ENCODE measurements at places on chromosomes 7 and 10.

DNA sequence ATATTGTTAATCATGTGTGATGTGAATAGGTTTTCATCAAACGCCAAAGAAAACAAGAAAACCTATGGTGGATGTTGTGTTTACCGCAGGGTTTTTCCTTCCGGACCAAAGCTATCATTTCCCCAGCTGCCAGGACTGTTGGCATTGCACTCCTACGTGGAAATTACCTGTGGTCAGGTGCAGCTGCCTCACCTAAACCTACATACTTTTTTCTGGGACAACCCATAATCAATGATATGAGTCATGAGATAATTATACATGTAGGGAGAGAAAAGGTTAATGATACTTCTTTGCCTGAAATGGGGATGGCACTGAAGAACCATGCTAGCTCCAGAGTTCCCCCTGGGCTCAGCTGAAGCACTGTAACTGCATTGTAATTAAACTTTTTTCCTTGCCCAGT lies 223.6 kb upstream of the SEMA3E start:
- DNase-seq: no peak

GRCh38 chr7:5215313-5215712 lies 25.3 kb downstream of the WIPI2 start:
- DNase-seq: no peak

DNA sequence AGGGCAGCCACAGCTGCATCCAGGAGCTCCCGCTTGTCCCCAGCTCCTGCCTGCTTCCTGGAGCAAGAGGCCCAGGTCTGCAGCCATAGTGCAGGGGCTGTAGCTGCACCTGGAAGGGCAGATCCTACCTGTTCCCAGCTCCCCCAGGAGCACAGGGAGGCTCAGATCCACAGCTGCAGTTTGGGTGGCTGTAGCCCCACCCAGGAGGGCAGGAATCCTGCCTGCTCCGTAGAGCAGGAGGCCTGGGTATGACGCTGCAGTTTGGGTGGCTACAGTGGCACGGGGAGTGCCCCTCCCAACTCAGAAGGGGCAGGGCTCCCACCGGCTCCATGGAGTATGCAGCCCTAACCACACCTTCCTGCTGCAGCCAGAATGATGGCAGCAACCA lies 26.7 kb upstream of the CDCA7L start:
- DNase-seq: no peak

DNA sequence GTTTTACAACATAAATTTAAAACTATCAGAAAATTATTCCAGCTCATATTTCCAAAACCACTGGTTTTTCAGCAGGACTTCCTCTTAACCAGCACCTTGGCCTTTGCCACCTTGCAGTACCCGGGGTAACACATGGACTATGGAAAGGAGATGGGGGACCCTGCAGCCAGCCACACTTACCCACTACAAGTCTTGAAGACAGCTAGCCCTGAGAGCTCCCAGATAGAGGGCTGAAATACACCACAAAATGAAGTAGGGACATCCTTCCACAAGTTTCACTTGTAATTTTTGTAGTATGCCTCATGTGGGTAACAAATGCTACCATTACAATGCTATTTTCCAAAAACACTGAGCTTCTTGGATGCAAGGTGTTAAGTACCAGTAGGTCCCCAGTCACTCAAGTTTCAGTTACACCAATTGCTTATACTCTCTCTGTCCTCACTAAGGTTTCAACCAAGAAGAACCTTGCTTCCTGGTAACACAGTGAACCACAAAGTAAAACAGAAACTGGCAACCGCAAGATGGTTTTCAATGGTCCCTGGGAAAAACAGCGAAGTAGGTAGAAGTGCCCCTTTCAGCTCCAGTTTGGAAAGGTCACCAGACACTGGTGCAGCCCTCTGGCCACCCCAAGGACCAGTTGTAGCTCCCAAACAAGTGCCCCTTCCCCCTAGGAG lies 110.9 kb downstream of the SGMS1 start:
- DNase-seq: no peak

GRCh38 chr10:61081301-61081700 lies 137.3 kb upstream of the RHOBTB1 start:
- peak; percentile 2 for DNase-seq

- no peak for DNase-seq
Observed at GRCh38 chr7:102925976-102926782, 13.4 kb downstream of the LRRC17 start.

- no peak for DNase-seq
Observed at GRCh38 chr7:137838706-137839315, 8.0 kb downstream of the DGKI start.

DNA sequence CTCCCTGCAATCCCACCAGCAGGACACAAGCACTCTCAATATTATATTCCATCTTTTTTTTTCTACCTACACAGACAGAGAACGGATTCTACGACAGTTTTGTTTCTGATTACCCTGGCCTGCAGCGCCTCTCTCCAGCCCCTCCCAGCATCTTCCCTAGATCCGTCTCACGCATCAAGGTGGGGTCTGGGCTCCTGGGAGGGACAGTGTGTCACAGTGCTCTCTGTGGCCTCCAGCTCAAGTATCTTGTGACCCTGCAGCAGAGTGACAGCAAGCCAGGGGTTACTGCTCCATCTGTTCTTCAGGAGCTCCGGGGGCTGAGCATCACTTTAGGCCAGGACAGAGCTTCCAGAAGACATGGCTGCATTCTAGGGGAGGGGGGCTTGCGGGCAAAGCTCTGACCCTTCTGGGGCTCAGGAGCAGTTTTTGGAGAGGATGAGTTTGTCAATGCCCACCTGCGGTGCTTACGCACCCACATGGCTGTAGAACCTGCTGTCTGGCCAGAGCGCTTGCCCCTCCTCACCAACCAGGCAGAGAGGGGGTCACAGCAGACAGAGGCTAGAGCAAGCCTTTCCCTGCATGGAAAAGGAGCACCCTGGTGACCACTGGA lies 22.6 kb downstream of the MYO1G start:
- DNase-seq: no peak

DNA sequence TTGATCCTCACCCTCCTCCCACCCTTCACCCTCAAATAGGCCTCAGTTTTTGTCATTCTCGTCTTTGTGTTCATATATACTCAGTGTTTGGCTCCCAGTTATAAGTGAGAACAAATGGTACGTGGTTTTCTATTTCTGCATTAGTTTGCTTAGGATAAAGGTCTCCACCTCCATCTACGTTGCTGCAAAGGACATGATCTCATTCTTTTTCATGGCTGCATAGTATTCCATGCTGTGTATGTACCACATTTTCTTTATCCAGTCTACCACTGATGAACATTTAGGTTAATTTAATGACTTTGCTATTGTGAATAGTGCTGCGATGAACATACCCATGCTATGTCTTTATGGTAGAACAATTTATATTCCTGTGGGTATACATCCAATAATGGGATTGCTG lies 91.2 kb downstream of the PLPP4 start:
- no peak for DNase-seq

DNA sequence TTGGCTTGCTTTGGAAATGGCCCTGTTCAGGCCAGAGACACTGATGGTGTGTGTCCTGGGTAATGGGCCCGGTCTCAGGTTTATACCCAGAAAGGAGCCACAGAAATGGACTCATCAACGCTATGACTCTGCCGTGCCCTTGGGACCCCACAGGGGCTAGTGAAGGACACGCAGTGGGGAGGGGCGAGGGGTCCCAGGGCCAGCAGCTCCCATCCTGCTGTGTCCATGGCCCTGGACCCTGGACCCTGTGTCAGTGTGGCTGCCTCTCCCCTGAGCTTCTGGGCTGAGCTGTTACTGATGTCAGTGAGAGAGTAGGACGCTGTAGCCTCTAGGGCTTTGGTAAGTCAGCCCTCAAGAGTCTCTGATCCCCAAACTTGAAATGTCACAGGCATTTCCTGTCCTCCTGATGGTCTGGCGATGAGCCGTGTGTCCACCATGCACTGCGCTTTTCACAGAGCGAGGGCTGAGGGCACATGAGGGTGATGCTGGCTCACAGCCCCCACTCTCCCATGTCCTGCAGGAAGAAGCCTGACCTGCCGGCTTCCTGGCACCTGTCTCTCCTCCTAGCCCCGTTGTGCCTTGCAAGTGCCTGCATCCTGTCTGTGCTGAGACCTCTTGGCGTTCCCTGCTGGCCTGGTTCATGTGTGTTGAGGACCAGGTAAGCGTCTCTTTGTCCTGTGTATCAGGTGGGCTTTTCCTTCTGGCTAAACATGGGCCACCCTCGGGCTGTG lies 4.4 kb downstream of the ZNF316 start:
- DNase-seq: no peak

DNA sequence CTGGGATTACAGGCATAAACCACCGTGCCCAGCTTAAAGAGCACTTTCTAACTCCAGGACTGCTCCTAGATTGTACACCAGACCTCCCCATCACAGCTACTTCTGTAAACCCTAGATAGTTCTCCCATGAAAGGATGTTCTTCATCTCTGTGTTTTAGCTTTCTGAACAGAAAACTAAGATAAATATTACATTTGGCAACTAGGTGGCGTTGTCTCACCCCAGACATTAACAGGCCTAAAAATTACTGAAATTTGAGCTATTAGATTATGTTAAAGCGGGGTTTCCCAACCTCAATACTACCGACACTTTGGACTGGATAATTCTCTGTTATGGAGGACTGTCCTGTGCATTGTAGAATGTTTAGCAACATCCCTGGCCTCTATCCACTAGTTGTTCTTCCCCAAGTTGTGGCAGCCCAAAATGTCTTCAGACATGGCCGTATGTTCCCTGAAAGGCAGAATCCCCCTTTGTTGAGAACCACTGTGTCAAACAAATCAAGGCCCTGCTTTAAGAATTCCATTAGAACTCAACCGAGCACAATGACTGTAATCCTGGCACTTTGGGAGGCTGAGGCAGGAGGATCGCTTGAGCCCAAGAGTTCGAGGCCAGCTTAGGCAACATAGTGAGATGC lies 19.1 kb downstream of the ATOH7 start:
- peak; percentile 73 for DNase-seq

GRCh38 chr10:93357680-93358079 lies 124.5 kb downstream of the MYOF start:
- peak; percentile 66 for DNase-seq

DNA sequence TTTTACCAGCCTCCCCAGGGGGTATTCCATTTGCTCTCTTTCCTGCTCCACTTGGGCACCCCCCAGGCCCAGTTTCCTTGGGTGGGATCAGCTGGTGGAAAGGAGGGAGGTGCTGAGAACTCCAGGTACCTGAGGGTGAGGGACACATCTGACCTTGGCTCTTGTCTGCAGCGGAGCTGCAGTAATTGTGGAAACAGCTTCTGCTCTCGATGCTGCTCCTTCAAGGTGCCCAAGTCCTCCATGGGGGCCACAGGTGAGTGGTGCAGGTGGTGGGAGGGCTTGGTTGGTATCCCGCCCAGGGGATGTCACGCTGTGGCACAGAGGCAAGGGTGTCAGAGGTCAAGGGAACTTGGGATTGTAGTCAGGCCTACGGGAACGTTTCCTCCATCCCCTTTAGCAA lies 14.3 kb downstream of the SFRP5 start:
- no peak for DNase-seq

- no peak for DNase-seq
Observed at GRCh38 chr7:77401002-77401401, 15.1 kb downstream of the GSAP start.

GRCh38 chr10:122121059-122121458 lies 132.1 kb downstream of the TACC2 start:
- DNase-seq: no peak
